ENCODE measurements at places on chromosomes 12 and 14.
A peak's percentile ranks its signal among the peaks of the same experiment; 100 is the strongest.

DNA sequence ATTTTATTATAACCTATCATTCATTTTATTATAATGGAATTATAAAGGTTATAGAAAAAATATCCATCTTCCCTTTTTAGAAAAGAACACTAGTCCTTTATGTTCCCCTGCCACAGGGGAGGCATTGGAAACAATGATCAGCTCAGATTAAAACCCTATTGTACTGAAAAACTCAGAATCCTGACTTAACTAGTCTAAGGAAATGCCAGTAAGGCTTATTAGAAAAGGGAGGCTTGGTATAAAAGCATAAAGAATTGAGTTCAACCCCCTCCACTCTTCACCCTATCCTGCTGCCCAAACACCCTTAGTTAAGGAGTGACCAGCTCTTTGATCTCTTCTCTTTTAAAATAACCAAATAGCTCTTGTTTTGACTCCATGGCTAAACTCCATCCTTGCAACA lies 36.0 kb downstream of the PUS7L start:
- no peak for DNase-seq

GRCh38 chr12:22268406-22268805 lies 66.1 kb downstream of the ST8SIA1 start:
- no peak for DNase-seq

DNA sequence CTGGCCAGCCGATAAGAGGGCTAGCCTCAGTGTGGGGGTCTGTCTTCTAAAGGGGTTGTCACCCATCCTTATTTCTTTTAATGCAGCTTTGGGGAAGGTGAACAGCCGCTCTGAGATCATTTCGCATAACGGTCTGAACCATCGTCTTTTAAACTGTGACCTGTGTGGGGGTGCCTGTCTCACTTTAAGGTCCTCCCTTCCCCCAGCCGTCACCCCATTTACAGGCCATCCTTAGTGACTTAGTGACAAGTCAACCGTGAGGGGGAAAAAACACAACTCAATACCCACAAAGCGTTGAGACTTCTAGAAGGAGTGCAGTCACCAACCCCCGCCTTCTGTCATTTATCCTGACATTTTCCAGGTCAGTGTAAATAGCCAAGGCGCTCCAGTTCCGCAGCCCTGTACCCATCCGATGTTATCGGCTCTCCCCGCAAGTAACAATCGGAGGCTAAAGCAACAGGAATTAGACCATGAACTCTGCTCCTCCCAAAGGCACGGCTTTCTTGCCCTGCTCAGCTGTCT lies 505 bp upstream of the DENND5B start:
- DNase-seq, result no peak

DNA sequence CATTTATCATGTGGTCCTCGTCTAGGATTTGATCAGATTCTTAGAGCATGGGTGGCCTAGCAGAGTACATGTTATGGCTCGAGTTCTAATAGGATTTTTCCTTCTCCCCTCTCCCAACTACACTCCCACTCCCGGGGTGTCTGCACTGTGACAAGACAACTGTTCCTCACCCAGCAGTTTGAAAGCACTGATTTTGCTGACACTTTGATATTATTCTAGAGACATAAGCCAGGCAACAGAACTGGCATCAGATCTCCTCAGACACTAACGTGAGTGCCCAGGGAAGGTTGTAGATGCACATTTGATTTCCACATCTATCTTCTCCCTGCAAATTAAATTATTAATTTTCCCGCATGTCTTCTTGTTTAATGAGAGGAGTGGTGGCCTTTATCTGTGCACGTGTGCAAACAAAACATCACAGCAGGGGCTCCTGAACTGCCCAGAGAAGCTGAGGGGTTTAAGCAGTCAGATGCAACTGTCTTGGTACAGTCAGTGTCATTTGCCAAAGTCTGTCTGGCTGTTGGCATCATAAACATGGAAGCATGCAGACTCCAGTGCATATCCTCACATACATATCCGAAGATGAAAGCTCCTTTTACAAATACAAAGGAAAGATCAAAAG lies 491.8 kb downstream of the NPAS3 start:
- DNase-seq, result no peak

DNA sequence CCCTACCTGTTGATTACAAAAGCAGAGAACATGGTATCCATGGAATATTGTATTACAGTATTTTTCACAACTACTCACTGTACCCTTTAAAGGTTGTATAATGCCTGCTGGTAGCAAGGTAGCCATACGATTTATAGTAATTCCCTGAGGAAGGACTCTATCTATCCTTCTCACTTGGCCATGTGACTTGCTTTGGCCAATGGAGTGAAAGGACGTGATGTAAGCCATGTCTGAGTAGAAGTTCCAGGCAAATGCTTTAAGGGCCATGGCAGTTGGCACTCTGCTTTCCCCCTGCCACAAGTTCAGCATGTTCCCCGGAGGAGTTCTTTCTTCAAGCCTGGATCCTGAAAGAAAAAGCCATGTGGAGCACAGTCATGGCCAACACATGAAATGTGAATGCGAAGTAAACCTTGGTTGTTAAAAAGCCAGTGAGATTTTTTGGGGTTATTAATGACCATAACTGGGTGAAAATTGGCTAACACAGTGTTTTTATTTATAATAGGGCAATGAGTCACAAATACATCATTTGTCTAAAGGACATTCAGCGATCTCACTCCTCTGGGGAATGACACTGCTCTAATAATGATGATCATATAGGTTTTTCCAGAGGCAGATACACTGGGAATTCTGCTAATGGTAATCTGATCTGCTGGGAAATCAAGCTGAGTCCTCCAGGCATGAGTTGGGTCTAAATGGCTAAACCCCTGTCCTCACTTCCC lies 67.4 kb upstream of the SLC38A2 start:
- no peak for DNase-seq

- DNase-seq, result no peak
These were observed 29.8 kb downstream of the TECPR2 start for GRCh38 chr14:102392506-102392905.

GRCh38 chr14:61483476-61483875 lies 162.1 kb downstream of the PRKCH start:
- no peak for DNase-seq

DNA sequence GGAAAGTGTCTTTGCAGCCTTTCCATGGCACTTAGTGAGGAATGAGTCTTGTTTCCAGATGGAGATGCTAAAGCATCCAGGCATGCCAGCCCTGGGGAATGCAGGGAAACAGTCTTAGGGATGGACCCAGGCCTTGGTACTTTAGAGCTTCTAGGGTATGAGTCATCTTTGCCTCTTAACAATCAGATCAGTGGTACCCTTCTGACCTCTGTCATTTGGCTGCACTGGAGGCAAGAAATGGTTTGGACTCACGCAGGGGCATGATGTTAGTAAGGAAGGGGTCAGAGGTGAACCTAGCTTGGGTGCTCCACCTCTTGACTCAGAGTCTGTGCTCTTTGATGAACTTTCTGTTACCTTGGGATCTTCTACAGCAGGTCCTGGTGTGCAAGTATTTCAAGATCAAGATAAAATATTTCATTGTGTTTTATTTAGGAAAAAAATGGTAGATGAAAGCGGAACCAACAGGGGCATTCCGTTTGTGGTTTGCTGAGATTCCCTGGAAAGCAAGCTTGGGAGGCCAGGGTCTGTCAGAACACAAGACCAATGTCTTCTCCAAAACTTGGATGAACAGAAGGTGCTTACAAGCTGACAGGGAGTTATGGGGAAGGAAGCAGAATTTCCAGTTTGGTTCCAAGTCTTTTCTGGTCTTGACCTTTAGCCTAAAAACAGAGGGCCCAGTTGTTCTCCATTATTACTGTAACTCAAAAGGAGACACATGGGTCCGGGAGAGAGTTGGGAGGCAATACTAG lies 216.2 kb downstream of the ZFP36L1 start:
- no peak for DNase-seq

- no peak for DNase-seq
These were observed 136.0 kb downstream of the KSR2 start for GRCh38 chr12:117832459-117833457.

DNA sequence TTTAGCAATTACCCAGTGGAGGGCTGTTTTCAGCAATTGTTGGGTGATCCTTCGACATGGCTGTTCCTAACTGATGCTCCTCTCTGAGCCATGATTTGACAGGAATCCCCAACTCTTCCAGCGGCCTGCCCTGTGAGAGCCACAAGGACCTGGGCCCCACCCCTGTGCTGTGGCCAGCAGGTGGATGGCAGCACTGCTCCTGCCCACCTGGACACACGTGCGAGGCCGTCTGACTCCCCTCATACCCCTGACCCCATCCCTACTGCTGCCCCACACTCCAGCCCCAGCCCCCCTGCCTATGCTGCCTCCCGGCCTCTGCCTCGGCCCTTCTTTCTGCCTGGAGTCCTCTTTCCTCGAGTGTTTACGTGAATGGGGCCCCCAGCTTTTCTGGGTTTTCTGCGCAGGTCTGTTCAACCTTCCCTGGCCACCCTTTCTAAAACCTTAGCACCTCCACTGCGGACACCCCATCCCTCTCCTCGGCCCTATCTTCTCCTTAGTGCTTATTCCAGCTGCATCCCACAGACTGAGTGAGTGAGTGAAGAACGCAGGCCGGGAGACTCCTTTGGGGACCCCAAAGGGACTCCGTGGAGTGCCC lies 111.4 kb downstream of the DICER1 start:
- DNase-seq, result no peak

DNA sequence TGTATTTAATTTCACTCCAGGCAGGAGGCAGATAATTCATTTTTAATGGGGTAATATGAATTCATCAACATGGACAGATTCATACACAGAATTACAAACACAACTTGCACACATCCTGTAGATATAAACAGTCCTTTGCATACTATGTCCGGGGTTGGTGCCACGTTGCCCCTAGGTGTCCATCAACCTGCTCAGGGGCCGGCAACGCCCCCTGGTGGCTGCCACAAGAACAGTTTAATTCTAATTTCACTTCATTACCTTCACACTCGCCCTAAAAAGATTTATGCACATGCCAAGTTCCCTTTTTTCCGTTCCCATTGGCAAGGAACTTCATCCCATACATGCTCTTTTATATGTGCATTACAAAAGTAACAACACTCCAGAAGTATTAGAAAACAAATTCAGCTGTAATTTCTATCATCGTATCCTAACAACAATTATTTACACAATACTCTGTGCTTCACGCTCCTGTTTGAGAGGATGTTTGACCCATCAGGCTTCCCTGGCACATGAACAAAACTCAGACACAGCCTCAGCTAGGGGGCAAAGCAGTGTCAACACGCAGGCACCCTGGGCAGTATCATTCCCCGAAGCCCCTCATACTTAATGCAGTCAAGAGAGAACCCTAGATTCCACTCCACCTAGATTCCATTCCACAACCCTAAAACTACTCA lies 15.5 kb downstream of the MANSC1 start:
- peak; percentile 23 for DNase-seq

- DNase-seq, result no peak
These were observed 48.7 kb downstream of the CCNK start for GRCh38 chr14:99529899-99530298.

DNA sequence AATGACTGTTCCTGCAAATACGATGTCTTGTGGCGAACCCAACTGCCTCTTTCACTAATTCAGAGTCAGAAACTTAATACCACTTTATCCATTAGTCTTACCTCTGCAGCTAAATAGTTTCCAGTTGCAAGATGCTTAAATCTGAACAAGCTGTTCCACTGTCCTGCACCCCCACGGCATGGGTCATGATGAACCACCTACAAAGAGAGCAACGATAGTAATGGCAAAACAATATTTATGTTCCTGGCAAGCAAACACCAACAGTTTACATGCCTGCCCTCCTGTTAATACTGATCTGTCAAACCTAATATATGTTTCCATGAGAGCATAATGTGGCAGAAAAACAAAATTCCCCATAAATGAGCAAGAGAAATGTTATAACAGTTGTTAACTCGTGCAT lies 121.9 kb downstream of the ITPR2 start:
- no peak for DNase-seq

GRCh38 chr12:104749545-104749944 lies 208.5 kb downstream of the SLC41A2 start:
- DNase-seq, result no peak

GRCh38 chr12:94100990-94101737 lies 47.2 kb upstream of the PLXNC1 start:
- peak; percentile 59 for DNase-seq

- DNase-seq, result no peak
These were observed at the start of gene DTX1 for GRCh38 chr12:113056631-113057488. DTX1 (plus strand) TSS chr12:113056730; CDS start chr12:113058193, 1,463 bp downstream.

GRCh38 chr12:15592934-15593333 lies 196.3 kb downstream of the EPS8 start:
- no peak for DNase-seq

GRCh38 chr12:105256011-105256410 lies 20.0 kb upstream of the APPL2 start:
- no peak for DNase-seq

Data from stimulated activated CD8-positive, alpha-beta memory T cell treated with anti-CD3 and anti-CD28 coated beads, Interleukin-15, amount 100 ng/mL, for 4 hours (primary cell).